ENCODE measurements at places on chromosomes 1 and 21.
A peak's percentile ranks its signal among the peaks of the same experiment; 100 is the strongest.

GRCh38 chr1:33306653-33307493 lies 14.0 kb downstream of the A3GALT2 start:
- no peak for ATAC-seq

DNA sequence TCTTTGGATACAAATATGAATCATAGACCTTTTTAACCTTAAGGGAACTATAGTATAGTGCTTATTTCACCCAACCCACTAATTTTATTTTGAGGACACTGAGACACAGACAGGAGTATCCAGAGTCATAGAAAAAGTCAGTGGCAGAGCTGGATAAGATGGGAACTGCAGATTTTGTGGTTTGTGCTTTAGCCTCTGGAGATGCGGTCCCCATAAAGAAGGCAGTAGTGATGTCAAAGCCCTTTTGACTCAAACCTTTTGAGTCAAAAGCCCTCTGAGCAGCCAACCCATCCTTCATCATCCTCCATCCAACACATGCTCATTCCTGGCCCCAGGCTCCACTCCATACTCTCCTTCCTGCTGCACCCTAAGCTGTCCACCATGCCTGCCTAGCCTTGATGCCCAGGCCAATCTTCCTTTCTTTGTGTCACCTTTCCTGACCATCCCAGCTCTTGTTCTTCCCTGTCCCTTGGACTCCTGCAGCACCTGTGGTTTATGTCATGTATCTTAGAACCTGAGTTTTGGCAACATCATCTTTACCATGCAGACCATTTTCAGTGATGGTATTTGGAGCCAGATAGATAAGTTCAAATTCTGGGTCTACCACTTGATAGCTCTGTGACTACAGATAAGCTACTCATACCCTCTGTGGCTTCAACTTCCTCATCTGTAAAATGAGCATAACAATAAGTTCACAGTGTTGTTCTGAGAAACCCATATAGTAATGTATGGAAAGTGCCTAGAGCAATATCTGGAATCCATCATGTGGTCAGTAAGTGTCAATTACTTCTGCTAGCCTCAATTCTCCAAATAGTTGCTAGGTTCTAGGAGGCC lies 20.1 kb downstream of the SLAMF1 start:
- peak; percentile 43 for ATAC-seq

DNA sequence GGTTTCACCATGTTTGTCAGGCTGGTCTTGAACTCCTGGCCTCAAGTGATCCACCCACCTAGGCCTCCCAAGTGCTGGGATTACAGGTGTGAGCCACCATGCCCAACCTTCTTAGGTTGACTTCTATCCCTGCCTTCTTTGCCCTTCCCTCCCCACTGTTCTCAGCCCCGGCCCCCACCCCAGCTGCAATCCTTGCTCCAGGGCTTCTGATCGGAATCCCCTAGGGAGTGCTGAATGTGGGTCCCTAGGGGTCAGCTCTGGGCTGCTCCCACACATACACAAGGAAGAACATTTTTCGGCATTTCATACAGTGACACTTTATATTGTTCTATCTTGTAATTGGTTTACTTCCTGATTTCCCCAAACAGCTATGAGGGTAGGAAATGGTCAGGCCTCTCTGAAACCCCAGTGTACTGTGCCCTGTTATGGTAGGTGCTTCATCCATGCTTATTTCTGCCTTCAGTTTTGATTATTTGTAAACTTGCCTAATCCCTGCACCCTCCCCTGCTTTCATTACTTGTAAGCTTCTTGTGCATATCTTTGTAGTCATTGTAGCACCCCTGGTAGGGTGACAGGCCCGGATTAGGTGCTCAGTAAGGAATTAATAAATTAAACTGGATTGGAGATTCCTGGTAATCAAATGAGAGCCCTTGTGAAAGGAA lies 5.8 kb upstream of the SRP9 start:
- ATAC-seq = no peak

DNA sequence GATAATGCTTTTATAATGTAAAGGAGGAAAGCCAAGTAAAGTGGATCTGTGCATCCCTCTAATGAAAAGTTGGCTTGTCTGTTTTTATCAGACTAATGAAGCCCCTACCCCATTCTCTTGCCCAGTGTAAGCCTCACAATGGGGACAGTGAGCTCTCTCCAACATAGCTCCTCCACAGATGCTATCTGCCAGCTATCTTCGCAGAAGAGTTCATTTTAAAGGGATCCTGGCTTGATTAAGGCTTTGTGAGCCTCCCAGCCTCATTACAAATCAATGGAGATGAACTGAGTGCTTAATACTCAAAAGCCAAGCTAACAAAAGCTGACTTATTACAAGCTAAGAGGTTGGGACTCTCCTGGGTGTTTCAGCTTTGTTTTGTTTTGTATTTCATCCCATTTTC lies 514.7 kb downstream of the NUF2 start:
- no peak for ATAC-seq

DNA sequence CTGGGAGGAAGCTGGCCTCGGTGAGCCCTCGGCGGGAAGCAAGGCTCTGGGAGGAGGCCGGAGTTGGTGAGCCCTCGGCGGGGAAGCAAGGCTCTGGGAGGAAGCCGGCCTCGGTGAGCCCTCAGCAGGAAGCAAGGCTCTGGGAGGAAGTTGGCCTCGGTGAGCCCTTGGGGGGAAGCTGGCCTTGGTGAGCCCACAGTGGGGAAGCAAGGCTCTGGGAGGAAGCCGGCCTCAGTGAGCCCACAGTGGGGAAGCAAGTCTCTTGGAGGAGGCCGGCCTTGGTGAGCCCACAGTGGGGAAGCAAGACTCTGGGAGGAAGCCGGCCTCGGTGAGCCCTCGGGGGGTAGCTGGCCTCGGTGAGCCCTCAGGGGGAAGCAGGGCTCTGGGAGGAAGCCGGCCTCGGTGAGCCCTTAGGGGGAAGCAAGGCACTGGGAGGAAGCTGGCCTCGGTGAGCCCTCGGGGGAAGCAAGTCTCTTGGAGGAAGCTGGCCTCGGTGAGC lies 36.0 kb downstream of the KRTAP10-1 start:
- no peak for ATAC-seq

GRCh38 chr1:63868268-63868781 lies 94.5 kb downstream of the ROR1 start:
- no peak for ATAC-seq

DNA sequence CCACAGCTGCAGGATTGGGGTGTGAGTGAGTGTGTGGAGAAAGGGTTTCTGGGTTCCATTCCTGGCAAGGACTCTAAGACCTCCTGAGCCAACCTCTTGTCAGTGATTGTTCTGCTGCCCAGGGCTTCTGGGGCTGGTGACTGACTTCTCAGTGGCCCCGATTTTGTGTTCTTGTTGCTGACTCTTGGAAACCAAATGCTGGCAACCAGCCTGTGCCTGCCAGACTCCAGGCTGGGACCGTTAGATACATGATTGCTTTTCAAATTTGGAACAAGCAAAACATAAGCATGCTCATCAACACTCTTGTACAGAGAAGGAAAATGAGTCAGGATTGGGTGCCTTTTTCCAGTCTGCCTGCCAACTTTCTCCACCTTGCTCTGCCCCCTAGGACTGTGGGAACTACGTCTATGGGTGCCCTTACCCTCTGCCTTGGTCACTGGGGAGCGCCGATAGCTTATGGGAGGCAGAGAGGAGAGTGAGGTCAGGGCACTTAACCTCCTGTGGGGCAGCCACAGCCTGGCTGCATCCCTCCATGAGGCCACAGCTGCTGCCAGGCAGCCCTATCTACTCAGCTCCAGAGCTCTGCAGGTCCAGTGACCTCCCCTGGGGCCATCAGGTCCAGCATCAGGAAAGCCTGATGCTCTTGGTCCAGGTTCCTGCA lies 39.3 kb upstream of the EPS8L3 start:
- ATAC-seq = peak; percentile 3

- ATAC-seq = no peak
Observed at GRCh38 chr1:3688356-3689137, 36.2 kb downstream of the TP73 start.

GRCh38 chr1:161185732-161186311 lies 8.5 kb upstream of the B4GALT3 start:
- no peak for ATAC-seq

- no peak for ATAC-seq
Observed at GRCh38 chr21:34201001-34201400, 127.6 kb downstream of the MRPS6 start.

DNA sequence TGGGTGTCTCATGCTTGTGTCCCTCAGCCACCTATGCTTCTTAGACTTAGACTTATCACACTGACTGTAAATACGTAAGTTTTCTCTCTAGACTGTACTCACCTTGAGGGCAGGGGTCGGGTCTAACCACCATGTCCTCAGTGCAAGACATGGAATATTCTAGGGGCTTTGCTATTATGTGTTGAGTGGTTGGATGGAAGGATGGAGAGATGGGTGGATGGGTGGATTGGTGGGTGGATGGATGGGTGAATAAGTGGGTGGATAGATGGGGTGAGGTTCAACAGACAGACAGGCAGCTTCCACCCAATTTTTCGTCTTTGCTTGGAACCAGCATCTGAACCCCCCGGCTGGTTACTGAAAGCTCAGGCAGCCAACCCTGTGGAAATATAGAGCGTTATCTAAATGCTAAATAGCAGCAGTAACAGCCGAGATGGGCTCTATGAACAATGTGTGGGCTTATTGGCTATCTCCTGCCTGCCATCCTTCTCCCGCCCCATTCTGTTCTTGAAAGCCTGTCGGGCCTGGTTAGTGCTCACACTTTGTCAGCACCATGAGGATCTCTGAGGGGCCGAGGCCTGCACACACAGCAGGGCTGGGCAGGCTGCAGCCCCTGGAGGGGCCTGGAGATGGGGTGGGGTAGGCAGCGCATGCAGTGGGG lies 130.7 kb downstream of the ACTL8 start:
- ATAC-seq = no peak

GRCh38 chr1:25194572-25195020 lies 37.7 kb downstream of the SYF2 start:
- no peak for ATAC-seq

- no peak for ATAC-seq
Observed at GRCh38 chr21:46142582-46143473, 12.6 kb downstream of the FTCD start.

DNA sequence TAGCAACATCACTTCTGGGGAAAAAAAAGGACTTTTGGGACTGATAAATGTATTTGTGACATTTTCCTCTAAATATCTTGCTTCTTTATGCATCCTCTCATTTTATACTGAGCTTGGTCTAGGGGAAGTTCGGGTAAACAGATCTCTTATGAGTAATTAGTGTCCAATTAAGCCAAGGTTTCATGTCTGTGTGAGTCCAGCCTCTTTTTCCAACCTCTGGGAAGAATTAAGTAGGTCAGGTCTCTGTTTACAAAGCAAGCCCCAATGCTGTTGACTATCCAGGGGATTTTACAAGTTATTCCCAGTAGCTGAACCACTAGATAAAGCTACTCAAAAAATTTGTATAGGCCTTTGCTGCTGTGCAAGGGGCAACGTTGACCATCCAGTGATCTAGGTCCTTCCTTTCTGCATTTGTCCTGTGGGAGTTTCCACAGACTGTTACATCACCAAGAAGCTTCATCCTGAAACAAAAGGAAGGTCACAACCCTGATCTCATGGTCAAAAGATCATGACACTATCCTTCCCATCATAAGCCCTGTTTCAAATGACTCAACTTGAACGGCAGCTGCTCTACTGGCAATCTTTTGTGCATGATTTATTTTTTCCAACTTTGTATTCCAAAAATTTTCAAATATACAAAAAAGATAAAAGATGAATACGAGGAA lies 74.3 kb downstream of the ETS2 start:
- ATAC-seq = no peak

DNA sequence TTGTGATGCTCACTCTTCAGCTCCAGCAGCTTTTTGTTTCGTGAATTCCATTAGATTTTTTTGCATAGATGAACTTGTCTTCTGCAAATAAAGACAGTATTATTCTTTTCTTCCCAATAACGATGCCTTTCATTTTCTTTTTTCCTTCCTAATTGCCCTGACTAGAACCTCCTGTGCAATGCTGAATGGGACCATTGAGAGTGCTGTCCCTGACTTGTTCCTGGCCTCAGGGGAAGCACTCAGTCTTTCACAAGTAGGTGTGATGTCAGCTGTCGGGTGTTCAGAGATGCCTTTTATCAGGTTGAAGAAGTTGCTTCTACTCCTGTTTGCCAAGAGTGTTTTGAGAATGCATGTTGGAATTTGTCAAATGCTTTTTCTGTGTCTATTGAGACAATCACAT lies 64.3 kb upstream of the ADARB1 start:
- ATAC-seq = no peak

- no peak for ATAC-seq
Observed at GRCh38 chr21:17925899-17926298, 106.7 kb upstream of the C21orf91 start.

DNA sequence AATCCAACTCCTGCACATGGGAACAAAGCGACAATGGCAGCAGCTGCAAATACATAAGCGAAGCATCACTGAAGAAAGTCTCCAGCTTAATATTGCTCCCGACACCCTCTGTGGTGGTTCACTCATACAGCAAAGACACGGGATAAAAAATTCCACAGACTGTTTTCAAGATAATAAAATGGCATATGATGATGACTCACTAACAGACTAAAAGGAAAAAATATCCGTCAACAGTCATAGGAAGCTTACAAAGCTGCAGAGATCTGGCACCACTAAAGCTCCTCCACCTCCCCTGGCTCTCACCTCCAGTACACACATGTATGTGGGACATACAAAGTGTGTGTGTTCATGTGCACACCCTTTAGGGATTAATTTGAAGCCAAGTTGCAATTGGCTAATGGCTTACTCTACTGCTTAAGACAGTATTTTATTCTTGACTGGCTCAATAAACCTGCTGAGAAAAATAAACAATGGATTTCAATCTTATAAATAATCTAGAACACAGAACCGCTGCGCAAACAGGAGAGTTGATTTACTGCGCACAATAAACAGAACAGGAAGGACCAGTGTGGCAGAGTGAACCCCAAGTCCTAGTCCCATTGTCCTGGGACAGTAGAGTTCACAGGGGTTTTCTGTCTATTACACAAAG lies 94.4 kb downstream of the SLC45A1 start:
- ATAC-seq = no peak

GRCh38 chr1:178541829-178542553 lies 29.1 kb downstream of the TEX35 start:
- peak; percentile 53 for ATAC-seq

DNA sequence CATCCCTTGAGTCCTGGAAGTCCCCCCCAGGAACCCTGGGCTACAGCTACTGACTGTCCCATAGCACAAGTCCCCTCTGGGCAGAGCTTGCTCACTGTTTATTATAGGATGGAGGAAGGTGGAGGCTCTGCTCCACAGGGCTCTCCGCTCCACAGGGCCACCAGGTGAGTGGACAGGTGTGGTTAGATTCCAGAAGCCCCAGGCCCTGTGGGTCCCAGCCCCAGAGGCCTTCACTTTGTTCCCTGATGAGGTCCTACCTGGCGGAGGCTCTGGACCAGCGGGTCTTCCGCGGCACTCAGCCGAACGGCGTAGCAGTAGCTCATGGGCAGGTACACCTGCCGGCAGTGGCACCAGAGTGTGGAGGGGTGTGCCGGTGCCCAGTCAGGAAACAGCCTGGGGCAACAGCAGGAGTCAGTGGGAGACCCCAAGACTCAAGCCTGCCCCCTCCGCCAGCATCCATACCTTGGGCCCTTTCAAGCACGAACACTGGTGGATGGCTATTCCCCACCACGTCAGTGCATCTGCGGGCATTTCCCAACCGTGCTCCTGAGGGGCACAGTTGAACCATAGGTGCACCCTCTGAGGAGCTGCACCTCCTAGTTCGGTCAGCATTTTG lies 12.3 kb downstream of the LSS start:
- ATAC-seq = no peak

GRCh38 chr1:31505911-31506497 lies 70.3 kb upstream of the TINAGL1 start:
- ATAC-seq = peak; percentile 30
